ENCODE measurements at places on chromosomes 16 and 17.

DNA sequence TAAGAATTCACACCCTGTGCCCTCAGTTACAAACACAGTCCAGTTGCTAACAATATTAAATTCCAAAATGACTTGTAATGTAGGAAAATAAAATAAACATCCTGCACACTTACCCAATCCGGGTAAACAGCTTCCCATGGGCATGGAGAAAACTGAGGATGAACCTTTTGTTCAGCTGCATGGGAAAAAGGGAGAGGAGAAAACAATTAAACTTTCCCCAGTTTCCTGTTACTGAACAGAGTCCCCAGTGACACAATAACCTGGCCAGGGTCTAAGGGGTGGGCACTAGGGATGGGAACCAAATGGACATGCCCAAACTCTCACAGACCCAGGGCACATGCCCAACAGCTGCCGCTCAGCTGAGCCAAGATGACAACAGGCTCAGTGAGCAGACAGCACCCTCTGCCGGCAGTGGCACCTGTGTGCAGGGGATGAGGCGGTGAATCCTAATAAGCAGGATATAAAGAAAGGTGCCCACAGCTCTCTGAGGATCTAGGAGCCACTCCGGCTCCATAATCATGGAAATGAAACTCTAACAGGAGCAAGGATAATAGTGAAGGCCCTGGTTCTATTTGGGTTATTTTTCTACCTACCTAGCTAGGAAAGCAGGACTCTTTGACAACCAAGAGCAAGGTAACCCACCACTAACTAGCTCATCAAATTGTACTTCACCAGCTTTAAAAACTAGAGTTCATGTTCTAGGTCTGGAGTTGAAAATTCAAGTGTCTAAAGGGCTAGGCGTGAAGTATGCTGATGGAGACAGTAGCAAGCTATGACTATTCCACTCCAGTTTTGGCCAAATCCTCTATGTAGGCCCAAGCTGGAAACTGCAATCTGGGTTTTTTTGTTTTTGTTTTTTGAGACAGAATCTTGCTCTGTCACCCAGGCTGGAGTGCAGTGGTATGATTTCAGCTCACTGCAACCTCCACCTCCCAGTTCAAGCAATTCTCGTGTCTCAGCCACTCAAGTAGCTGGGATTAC lies 58.8 kb downstream of the SMG6 start:
- DNase-seq, result peak; percentile 46

DNA sequence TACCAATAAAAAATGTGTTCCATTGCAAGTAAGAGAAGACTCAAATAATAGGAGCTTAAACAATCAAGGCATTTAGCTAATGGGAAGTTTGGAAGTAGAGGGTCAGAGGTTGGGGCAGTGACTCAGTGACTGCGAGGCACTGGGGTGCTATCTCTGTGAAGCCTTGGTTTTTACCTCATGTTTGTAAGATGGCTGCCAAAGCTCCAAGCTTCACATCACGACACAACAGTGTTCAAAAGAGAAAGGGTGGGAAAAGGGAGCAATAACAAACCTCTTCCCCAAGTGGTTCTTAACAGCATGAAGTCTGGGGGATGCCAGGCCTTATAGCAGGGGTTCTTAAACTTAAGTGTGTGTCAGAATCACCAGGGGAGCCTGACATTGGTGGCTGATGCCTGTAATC lies 26.6 kb upstream of the GPRC5B start:
- DNase-seq, result no peak

DNA sequence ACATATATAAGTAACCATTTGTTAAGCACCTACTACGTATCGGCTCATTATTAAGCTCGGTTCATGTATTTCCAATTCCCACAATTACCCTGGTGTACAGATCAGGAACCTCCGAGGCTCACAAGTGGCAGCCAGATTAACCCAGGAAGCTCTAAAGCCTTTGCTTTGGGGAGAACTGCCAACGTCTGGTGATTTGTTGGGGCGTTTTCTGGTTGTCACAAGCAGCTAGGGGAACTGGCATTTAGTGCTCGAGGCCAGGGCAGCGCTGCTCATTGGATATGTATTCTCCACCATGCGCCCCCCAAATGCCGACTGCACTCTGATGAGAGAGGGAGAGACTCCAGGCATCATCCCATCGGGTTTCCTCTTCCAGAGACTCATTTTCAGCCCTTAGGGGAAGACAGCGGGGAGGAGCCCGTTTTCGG lies 541 bp downstream of the ZNF18 start:
- DNase-seq, result peak; percentile 52

GRCh38 chr17:43085474-43085873 lies 39.7 kb downstream of the BRCA1 start:
- DNase-seq, result no peak

DNA sequence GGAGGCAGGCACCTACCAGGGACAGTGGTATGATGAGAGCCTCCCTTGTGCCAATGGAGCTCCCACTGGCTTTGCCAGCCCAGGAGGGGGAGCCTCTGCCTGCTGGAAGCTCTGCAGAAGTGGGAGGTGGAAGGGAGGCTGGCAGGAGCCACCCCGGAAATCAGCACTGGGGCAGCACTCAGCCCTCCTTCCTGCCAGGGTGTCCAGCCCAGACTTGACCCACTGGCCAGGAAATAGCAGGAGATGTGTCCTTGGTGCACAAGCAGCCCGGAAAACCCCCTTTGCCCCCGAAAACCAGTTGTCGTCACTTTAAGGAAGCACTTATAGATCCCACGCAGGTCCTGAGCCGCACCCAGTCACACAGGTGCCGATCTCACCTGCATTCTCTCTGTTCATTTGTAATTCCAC lies 49.3 kb upstream of the CACNG4 start:
- peak; percentile 56 for DNase-seq

DNA sequence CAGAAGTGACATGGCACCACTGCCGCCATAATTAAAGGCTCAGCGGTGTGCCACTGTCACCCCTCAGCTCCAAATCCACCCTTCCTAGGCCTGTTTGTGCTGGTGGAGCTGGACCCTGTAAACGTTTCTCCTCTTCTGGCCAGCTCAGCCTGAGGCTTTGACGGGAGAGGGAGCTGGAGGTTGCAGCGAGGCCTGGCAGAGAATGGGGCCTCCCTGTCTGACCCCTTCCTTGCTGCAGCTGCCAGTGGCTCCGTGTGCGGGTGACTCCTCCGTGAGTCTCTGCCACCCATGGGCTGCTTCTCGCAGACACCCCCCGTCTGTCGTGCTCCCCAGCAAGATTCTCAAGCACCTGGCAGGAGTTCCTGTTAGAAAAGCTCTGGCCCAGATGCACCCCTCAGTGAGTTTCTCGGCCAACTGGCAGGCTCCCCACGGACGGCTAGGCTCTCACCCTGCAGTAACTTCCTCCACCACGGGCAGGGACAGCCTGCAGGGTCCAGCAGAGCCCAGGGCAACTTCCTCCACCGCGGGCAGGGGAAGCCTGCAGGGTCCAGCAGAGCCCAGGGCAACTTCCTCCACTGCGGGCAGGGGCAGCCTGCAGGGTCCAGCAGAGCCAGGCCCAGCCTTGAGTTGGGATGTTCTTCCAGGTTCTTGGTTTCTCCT lies 4.7 kb upstream of the CHMP6 start:
- no peak for DNase-seq

DNA sequence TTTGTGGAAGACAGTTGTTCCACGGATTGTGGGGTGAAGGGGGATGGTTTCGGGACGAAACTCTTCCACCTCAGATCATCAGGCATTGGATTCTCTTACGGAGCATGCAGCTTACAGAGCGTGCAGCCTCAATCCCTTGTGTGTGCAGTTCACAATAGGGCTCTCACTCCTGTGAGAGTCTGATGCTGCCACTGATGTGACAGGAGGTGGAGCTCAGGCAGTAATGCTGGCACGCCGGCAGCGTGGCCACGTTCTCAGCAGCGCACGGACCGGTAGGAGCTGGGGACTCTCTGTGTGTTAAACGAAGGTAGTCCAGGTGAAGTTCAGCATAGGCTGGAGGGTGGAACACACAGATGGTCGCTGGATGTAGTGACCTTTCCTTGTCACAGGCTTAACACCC lies 37.8 kb downstream of the SEC14L1 start:
- DNase-seq, result no peak

DNA sequence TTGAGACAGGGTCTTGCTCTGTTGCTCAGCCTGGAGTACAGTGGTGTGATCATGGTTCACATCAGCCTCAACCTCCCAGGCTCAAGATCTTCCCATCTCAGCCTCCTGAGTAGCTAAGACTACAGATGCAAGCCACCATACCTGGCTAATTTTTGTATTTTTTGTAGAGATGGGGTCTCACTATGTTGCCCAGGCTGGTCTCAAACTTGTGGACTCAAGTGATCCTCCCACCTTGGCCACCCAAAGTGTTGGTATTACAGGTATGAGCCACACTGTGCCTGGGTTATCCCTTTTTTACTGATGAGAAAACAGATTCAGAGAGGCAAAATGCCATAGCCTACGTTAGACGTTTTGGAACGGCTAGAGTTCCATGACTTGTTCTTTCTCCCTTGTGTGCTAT lies 30.1 kb downstream of the SNX29 start:
- no peak for DNase-seq

DNA sequence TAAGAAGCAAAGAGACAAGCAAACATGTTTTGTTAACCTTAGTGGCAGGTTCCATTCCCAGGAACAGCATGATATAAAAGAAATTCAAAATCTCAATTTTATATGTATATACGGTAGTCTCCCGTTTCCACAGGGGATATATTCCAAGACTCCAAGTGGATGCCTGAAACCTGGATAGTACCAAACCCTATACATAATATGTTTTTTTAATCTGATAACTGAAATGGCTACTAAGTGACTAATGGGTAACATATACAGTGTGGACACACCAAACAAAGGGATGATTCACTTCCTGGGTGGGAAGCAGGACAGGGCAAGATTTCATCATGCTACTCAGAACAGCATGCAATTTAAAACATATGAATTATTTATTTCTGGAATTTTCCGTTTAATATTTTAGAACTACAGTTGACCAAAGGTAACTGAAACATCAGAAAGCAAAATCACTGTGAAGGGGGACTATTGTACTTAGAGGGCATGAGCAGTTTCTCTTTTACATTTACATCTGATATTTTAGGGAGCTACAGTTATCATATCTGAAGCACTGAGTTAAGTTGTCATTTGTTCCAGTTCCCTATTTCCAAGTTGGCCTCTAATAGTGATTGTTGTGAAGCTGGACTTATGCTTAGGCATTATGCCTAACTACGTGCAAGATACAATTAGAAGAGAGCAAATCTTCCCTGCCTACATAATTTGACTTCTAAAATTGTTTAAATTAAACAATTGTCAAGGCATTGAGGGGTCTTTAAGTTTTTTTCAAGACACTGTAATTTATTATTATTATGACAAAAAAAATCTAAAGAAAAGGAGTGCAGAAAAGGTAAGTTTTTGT lies 34.1 kb upstream of the ABCA6 start:
- peak; percentile 61 for DNase-seq

GRCh38 chr17:71334048-71334751 lies 786.6 kb upstream of the SOX9 start:
- DNase-seq, result no peak

DNA sequence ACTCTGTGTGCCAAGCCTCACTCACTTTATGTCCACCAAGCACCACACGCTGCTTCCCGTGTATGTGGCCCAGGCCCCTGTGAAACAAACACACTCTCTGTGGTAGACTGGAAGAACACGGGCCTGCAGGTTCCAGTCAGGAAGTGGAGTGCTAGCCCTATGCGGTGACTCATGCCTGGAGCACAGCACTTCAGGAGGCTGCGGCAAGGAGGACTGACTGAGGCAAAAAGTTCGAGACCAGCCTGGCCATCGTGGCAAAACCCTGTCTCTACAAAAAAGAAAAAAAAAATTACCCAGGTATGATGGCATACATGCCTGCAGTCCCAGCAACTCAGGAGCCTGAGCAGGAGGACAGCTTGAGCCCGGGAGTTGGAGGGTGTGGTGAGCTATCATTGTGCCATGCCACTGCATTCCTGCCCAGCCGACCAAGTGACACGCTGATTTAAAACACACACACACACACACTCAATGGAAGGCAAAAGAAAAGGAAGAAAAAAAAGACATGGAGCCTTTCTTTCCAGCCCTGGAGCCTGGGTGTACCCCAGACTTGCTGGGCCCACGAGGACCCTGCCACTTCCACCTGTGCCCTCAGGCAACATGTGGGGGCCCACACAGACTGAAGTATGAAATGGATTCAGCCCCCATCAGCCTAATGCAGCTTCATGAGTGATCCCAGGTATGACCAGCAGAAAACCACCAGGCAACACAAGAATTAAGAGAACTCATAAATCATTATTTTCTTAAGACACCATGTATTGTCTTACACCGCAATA lies 126.6 kb downstream of the ANKRD11 start:
- DNase-seq, result peak; percentile 48

DNA sequence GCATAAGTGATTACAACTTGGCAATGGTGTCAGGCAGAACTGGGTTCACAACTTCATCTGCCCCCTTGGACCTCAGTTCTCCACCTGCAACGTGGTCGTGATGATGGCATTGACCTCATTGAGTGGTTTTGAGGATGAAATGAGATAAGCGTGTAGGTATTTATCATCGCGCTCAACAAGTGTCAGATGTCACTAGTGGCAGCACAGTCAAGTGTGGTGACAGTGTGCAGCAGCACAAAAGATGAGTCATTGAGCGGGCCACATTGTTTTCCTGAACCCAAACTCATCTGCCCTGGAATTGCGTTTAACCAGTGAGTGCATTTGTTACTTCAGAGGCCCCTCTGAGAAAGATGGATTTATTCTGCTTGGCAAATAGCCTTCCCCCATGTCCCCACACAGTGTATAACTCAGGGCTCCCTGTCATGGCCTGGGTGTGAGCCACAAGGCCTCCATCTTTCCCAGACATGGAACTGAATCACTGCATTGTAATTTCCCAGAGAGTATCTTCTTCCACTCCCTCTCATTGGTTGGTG lies 20.9 kb downstream of the IRX3 start:
- DNase-seq, result no peak

DNA sequence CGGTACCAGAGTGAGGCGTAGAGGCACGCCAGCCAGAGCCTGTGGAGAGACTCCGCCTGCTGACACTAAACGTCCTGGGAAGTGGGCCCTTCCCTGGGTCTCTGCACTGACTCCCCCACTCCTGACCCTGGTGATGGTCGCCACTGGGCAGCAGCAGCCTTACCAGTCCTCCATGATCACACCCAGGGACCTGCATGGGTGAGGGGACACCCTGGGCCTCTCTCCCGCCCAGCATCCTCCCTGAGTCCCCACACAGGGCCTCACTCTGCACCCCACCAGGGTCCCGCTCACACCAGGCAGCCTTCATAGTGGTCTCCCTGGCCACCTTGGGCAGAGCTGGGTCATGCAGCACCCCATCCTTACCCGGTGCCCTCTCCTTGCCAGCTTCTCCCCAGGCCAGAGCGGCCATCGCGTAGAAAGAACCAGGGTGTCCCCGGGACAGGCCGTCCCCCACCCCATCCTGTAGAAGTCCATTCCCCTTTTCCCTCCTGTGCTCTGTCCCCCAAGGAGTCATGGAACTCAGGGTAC lies 10.7 kb downstream of the RGS11 start:
- no peak for DNase-seq

DNA sequence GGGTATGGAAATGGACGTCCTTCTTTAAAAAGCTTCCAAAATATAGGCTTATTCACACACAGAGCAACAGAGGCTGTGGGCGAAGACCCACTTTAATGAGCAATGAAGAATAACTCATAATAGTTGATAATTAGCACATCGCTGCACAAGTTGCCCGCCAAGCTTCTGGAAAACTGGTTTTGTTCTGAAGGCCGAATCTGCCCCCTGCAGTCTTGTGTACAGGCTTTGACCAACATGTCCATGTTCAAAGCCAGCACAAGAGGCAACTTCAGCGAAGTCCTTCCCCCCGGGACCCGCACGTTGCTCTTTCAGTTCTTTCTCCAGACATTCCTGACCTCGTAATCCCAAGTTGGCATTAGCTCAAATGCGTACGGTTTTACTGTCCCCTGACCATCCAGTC lies 73.3 kb downstream of the IRX5 start:
- DNase-seq, result no peak

GRCh38 chr16:85047867-85048455 lies 20.4 kb downstream of the KIAA0513 start:
- no peak for DNase-seq

- no peak for DNase-seq
Measured at GRCh38 chr17:46003907-46004748, 5.1 kb downstream of the STH start.

Measured in LoVo (cell line).